ENCODE measurements at places on chromosomes 2 and 18. TPM values are rescaled to one million over a fixed set of nuclear protein-coding genes. Genes with fewer than 3 reads are reported as not detected.

Gene ERBB4
- total RNA-seq, result 75.0 TPM

Gene WDFY1
- 50.5 TPM for total RNA-seq

- DNase-seq, result no peak
Observed at GRCh38 chr2:156077041-156077742, 255.3 kb downstream of the NR4A2 start.

Gene TSPYL6
- not detected for total RNA-seq

GRCh38 chr2:3349211-3349693 is 28.4 kb downstream of the EIPR1 start:
- DNase-seq, result peak; percentile 56

DNA sequence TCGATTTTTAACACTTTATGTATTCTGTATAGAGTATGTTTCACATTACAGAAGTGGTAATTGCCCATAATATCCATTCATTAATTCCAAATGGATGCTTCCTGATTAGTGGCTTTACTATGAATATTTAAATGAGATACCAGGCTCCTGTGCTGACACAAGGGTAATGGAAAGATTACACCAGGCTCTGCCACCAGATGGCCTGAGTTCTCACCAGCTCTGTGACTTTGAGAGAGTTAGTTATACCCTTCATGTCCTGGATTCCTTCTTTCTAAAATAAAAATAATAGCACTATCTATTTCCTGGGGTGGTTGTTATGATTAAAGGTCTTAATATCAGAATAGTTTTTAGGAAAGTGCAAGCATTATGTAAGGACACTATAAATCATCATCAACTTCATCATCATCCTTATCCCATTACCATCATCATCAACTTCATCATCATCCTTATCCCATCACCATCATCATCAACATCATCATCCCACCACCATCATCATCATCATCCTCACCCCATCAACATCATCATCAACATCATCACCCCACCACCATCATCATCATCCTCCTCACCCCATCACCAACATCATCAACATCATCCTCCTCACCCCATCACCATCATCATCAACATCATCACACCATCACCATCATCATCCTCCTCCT is 151.8 kb downstream of the DNER start:
- DNase-seq, result no peak

Gene GPAT2
- 2.0 TPM for total RNA-seq

Gene MLPH
- total RNA-seq, result 0.82 TPM

GRCh38 chr2:238439917-238440316 is 13.2 kb downstream of the ASB1 start:
- DNase-seq, result no peak

DNA sequence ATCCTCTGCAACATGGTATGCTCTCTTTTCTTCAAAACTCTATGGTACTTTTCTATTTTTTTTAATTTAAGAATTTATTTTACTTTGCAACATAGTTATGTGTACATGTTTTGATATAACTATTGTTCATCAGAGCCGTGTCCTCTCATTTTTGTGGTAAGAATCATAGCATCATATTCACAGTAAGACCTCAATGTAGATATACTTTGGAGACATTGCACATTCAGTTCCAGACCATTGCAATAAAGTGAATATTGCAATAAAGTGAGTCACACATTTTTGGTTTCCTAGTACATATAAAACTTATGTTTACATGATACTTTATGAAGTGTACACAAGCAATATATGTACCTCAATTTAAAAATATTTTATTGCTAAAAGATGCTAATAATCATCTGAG is 22.7 kb upstream of the LINC00305 start:
- no peak for DNase-seq

GRCh38 chr2:111226876-111227700 is 106.4 kb downstream of the BCL2L11 start:
- no peak for DNase-seq

GRCh38 chr18:23994361-23994902 is 20.1 kb upstream of the TTC39C start:
- no peak for DNase-seq

Gene SETBP1
- 34.2 TPM for total RNA-seq

Gene PMS1
- total RNA-seq, result 68.5 TPM

- DNase-seq, result no peak
Observed at GRCh38 chr2:47822518-47822917, 39.6 kb downstream of the MSH6 start.

- DNase-seq, result peak; percentile 69
Observed at GRCh38 chr2:236180831-236181453, 12.8 kb upstream of the GBX2 start.

DNA sequence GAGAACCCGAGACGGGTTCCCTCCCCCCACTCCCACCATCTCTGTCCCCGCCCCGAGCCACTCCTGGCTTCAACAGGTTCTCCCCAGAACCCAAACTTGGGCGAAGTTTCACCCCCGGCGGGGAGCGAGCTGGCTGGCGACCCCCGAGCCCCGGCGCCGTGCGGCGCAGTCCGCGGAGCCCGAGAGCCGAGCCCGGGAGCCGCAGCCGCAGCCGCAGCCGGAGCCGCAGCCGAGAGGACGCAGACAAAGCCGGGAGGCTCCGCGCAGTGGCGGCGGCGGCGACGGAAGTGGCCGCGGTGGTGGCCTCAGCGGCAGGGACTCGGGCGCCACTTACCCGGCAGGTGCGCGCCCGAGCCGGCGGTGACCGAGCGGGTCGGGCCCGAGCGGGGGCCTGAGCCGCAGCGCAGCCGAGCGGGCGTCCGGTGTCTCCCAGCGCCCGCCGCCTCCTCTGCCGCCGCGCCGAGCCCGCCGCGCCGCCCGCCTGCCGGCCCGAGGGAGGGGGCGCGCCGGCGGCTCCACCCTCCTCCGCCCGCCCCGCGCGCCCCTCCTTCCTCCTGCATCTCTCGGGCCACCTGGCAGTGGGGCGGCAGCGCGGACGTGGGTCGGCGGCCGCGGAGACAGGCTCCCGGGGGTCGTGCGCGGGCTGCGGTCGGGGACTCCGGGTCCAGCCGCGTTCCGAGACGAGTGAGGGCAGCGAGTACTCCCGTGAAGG is at the start of gene ECEL1:
ECEL1 (minus strand) TSS at position 450 of the 712 bp plus-strand sequence. CDS start 1,181 bp downstream, outside the sequence.
- DNase-seq, result no peak

- DNase-seq, result no peak
Observed at GRCh38 chr18:68429841-68430240, 285.1 kb downstream of the TMX3 start.

GRCh38 chr2:100013892-100014677 is 128.3 kb downstream of the AFF3 start:
- DNase-seq, result no peak

- no peak for DNase-seq
Observed at GRCh38 chr2:152566728-152567069, 150.6 kb downstream of the PRPF40A start.

Gene ZNF512
- total RNA-seq, result 49.3 TPM

DNA sequence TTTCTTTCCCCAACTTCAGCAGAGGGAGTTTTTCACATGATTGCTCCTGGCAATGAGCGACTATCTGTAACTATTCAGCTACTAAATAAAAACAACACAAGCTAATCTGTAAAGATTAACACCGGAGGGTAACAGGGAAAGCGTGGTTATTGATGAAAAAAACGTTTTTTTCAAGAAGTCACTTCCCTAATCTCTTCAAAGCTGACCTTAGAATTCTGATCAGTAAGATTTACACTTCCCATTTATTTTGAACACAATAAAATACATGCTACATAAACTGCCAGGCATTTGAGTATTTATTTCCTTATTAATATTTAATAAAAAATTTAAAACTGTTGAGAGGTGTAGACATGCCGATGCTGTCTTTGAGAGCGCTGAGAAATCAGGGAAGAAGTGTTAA is 207.4 kb upstream of the HDAC4 start:
- no peak for DNase-seq

- DNase-seq, result no peak
Observed at GRCh38 chr18:37403100-37403781, 162.4 kb downstream of the CELF4 start.

Gene TMEM198
- total RNA-seq, result 14.7 TPM

Gene FLACC1
- total RNA-seq, result 2.4 TPM

DNA sequence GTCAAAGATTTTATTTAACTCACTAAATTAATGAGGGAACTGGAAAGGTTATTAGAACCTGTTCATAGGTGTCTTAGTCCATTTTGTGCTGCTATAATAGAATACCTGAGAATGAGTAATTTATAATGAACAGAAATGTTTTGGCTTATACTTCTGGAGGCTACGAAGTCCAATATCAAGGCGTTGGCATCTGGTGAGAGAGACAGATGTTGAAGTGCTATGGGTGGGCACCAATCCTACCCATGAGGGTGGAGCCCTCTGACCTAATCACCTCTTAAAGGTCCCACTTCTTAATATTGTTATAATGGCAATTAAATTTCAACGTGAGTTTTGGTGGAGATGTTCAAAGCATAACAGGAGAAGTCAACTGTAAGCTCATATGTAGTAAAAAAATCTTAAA is 5.1 kb downstream of the RPIA start:
- DNase-seq, result no peak
